Left lung (tissue), 14 donors: ENCODE measurements at places on chromosomes 16 and 17.
A peak's percentile ranks its signal among the peaks of the same experiment; 100 is the strongest.

- no peak for DNase-seq
These were observed 19.8 kb downstream of the GTF3C1 start for GRCh38 chr16:27529962-27530361.

DNA sequence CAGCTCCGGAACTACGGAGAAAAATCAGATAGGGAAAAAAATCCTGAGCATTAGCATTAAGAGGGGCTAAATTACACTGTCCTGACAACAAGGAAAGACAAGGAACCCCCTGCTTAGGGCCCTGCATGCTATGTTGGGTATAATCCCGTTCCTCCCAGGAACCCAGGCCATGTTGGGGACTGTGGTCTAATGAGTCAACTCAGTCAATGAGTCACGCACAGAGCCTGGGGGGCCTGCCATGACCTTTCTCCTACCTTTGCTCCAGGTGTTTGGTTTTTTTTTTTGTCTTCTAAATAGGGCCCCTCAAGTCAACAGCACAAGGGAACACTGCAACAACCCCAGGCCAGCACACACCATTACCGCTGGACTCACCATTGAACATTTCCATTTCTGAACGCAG is 8.9 kb upstream of the ZNF200 start:
- DNase-seq = no peak

- no peak for DNase-seq
These were observed 18.7 kb downstream of the PTRH2 start for GRCh38 chr17:59688496-59688895.

- no peak for DNase-seq
These were observed 14.9 kb upstream of the NKD1 start for GRCh38 chr16:50533317-50533716.

- DNase-seq = no peak
These were observed 34.8 kb downstream of the TMEM235 start for GRCh38 chr17:78266231-78266631.

DNA sequence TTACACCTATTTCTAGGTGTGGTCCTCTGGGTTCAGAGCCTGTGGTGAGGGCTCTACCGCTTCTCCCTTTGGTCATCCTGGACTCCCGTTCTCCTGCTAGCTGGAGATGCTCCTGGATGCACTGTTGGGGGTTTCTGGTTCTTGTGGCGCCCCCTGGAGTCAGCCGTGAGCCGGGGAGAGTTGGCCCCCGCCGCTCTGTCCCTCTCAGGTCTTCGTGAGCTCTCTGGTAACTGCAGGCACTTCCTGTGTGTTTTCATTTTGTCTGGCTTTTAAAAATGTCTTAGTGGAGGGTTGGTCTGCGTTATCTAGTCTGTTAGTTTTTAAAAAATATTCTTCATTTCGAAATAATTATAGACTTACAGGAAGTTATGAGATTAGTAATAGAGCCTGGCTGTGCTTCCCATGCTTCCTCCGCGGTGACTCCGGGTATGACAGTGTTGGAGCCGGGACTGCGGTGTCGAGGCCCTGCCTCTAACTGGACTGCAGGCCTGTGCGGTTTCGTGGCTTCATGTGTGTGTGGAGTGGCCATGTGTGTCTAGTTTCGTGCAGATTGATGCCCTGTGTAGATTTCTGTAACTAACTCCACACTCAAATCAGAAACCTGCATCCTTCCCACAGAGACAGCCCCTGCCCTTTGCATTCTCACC is 78.0 kb upstream of the ZNF750 start:
- no peak for DNase-seq

GRCh38 chr17:12118617-12119016 is 97.9 kb downstream of the MAP2K4 start:
- no peak for DNase-seq

DNA sequence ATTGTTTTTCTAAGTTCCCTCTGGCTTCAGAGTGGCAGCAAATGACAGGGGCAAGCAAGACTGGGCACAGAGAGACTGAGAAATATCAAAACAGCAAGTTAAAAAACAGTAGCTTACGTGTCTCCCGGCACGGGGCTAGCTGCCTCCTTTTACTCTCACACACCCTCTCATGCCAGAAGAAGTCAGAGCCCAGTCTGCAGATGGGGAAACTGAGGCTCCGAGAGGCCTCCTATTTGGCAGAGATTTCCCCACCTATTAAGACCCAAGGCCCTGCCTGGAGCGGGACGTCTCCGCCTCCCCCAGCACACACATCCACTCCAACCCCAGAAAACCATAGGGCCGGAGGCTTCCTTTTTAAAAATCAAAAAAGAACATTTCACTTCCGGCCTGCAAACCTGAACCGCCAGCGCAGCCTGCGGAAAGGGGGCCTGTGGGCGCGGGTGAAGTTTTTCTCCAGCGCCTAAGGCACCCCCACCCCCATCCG is 832 bp downstream of the CARHSP1 start:
- no peak for DNase-seq

DNA sequence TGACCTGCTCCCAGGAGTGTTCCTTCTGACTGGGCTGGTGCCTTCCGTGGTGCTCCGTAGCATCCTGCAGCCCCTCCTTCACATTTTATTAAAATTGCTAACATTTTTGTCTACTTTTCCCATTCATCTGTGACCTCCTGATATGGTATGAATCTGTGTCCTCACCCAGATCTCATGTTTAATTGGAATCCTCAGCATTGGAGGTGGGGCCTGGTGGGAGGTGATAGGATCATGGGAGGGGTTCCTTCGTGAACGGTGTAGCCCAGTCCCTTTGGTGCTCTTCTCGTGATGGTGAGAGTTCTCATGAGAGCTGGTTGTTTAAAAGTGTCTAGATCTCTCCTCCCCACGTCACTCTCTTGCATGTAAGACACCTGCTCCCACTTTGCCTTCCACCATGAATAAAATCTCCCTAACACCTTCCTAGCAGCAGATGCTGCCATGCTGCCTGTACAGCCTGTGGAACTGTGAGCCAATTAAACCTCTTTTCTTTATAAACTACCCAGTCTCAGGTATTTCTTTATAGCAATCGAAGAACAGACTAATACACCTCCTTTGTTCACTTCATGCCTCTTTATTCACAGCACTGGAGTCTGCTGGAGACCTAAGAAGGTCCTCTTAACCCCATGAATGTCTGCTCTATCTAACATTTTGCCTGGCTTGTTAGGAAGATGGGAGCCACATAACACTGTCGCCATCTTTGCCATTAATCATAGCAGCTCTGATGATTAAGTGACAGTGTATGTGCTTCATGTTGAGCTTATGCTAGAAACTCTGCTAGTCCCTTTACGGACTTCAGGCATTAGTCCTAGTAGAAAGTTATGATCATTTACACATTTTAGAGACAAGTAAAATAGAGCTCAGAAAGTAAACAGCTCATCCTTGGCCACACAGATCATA is 377.7 kb upstream of the MAF start:
- DNase-seq = no peak

GRCh38 chr17:726271-726919 is 6.0 kb upstream of the TLCD3A start:
- DNase-seq = peak; percentile 49

DNA sequence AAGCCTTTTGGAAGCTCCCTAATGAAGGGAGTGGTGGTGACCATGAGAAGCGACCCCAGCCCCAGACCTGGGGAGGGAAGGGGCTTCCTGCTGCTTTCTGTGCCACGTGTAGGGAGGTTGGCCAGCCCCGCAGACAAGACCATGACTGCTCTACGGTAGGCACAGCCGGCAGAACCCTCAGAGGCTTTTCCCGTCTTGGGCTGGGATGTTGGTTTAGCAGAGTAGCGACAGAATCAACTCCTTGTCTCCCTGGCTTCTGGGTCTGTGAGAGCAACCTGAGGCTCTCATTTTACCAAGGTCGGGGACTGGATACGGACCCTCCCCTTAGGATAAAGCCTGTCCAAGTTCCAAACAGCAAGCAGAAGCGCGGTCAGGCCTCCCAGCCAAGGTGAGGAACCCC is 123.3 kb downstream of the AXIN2 start:
- no peak for DNase-seq

DNA sequence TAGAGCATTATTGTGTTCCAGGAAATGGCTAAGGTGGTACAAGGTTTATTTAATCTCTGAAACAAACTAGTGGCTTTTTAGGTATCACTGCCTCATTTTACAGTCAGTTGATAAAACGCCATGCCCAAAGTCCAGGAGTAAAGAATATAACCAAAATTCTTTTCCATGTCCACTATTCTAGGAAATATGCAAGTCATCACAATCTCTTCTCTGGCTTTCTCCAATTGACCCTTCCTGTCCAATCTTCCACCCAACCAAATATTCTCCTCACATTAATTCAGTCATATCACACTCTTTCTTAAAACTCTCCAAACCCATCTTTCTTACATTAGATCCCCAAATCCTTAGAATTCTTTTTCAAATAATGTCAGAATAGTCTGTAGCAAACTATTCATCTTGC is 1110.0 kb upstream of the CDH8 start:
- no peak for DNase-seq

DNA sequence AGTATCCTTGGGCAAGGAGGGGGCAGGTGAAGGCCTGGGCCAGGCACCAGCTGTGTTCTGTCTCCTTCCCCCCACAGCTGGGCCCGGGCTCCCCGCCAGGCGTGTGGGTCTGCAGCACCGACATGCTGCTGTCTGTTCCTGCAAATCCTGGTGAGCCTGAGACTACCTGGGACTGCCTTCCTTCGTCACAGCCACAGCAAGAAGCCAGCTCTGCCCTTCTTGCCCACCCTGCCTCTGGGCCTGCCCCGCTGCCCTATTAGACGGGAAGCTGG is 12.3 kb downstream of the FCSK start:
- peak; percentile 43 for DNase-seq

DNA sequence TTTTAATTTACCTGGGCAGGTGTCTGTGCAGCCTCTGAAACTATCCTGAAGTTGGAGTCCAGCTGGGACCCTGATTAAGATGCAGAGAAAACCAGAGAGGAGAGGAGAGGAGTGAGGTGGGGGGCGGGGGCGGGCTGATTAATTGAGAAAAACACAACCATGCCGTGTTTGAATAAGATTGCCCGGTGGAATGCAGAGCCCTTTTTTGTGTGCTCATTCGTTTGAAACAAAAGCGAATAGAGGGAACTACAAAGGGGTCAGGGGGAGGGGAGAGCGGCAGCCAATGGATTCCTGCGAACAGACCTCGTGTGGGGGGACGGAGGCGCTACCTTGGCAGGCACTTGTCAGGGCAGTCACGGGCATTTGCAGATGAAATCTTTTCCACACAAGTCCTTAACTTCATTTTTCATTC is 355.8 kb downstream of the SOX9 start:
- DNase-seq = no peak

DNA sequence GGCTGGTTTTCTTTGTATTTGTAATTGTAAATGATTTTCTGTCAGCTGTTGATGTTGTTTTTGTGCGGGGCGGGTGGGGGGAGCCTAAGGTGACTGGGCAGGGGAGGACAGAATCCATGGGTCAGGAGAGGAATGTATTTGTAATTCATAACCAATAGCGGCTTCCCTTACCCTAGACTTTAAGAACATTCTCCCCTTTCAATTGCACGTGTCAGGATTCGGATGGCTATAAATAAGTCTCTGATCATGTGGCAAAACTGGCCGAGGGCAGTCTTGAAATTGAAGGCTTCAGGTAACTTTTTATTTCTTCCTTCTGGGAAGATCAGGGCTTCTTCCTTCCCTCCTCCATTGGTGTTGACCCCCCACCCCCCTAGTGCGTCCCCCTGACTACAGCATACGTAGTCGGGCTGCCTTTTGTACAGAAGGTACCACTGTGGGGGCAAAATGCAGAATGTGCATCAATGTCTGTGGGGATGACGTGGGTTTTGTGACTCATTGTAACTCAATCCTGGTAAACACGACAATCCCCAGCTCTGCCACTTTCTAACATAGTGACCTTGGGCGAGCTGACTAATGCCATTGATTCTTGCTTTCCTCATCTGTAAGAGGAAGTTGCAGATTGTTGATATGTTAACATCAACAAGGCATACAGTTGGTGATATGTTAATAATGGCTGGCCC is 16.2 kb downstream of the MARCHF10 start:
- DNase-seq = no peak

GRCh38 chr17:44241106-44241624 is 21.7 kb upstream of the UBTF start:
- no peak for DNase-seq

DNA sequence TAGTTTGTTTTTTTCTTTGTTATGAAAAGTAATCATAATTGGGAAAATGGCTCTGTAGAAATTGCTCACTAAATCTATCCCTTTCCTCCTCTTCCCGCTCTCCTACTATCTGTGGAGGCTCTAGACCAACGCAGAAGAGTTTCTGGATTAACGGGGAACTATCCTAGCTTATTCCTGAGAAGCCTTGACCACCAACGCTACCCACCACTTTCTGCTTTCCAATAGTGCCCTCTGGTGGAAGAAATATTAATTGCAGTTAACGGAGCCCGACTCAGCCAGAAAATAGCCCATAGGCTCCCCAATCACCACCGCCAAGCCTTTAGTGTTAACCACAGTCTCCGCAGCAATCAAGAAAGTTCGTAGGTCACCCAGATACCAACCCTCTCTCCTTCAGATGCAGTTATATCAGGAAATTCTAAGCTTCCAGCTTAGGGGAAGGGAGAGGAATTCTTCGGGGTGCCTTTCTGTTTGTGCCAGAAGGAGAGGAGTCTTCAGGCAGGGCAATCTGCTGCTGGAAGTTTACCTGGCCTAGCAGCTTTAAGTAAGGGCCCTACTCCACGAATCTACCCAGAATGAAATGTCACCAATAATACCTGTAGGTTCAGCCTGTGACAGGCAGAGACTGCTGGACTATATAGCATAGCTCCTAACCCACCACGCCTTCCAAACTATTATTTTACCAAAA is 23.0 kb upstream of the NSRP1 start:
- DNase-seq = no peak
